Stimulated activated CD4-positive, alpha-beta T cell treated with anti-CD3 and anti-CD28 coated beads, Interleukin-4, amount 100 ng/mL, for 4 hours (primary cell): ENCODE measurements at places on chromosomes 12 and 14.

DNA sequence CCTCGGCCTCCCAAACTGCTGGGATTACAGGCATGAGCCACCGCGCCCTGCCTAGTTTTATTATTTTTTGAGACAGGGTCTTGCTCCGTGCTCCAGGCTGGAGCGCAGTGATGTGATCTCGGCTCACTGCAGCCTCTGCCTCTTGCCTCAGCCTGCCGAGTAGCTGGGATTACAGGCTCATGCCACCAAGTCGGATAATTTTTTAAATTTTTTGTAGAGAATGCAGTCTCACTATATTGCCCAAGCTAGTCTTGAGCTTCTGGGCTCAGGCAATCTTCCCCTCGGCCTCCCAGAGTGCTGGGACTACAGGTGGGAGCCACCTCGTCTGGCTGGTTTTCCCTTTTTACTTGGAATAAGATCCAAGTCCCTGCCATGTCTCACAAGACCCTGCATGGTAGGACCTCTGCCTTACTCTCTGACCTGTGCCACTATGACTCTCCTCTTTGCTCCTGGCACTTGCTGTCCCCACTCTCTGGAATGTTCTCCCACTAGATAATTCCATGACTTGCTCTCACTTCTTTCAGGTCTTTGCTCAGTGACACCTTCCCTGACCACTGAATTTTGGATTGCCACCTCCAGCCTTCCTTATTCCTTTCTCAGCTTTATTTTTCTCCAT lies 7.7 kb upstream of the RARG start:
- no peak for DNase-seq

- no peak for DNase-seq
These were observed 314.3 kb downstream of the TRHDE start for GRCh38 chr12:72586456-72586855.

- DNase-seq = no peak
These were observed 263.5 kb downstream of the RPAP3 start for GRCh38 chr12:47442310-47442709.

GRCh38 chr14:51248016-51248987 lies 8.3 kb downstream of the TMX1 start:
- DNase-seq = no peak

DNA sequence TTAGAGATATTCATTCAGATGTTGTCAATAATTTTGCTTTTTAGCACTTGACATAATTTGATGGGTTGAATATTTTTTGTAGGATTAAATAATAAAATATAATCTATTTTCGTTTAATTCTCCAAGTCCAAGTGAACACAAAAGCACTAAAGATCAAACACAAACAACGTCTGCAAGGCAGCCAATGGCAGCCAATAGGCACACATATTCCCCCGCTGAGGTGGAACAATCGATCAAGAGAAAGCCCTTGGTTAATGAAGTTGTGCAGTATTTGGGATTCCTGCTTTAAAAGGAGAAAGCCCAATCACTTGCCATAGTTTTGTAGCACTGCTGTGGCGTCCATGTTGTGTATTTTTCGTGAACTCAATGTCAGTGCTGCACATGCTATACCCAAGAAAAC lies 1.5 kb downstream of the DHRS7 start:
- DNase-seq = no peak

DNA sequence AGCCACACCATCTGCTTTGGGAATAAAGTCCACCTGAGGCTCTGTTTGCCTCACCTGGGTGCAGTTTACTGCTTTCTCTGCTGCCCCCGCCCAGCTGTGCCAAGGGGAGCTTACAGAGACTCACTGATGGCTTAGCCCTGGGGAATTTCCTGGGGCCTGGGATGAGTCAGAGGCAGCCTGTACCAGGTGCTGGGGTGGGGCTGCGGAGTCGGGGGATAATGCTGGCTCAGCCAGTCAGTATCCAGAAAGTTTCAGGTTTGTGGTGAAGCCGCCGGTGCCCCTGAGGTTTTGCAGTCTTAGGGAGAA lies 22.3 kb downstream of the PLEKHG3 start:
- DNase-seq = peak; percentile 29
